A549 treated with Hydrocortisone at 1 μM for 4 hours (cell line): ENCODE measurements at places on chromosomes 1 and 21. TPM values are rescaled to one million over a fixed set of nuclear protein-coding genes. Genes with fewer than 3 reads are reported as not detected.

ST6GALNAC3 gene
- total RNA-seq: 0.43 to 0.90 TPM (median 0.48 TPM) in 5 replicates

PLA2G2F gene
- not detected in 5 replicates for total RNA-seq

NGF gene
- total RNA-seq: 0.61 to 1.3 TPM (median 0.92 TPM) in 5 replicates

CAPN9 gene
- total RNA-seq: not detected in 5 replicates

RGS4 gene
- 0.05 TPM in 1 of 5 replicates, not detected in the others for total RNA-seq

PRDM2 gene
- total RNA-seq: 6.7 to 11.5 TPM (median 8.4 TPM) in 5 replicates
